Suppressor macrophage treated with lipopolysaccharide for 1 hour (primary cell): ENCODE measurements at places on chromosomes 7 and 10.

GRCh38 chr7:50608196-50608906 is 43.1 kb upstream of the DDC start:
- DNase-seq = no peak

DNA sequence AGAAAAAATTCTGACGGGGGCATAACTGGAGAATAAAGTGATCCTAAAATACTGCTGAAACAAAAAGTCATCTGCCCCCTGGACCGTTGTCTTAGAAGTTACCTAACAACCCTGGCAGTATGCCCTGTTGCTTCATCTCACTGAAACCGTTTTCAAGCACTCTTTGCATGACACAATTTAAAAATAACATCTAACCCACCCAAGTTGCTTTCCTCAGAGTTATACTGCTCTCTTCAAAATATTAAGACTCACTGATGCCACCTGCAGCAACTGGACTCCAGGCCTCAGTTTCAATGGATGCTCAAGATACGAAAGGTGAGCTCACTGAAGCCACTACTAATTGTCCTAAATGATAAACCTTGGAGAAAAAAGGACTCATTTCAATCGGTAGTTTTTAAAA is 57.4 kb downstream of the CDK6 start:
- peak; percentile 35 for DNase-seq

DNA sequence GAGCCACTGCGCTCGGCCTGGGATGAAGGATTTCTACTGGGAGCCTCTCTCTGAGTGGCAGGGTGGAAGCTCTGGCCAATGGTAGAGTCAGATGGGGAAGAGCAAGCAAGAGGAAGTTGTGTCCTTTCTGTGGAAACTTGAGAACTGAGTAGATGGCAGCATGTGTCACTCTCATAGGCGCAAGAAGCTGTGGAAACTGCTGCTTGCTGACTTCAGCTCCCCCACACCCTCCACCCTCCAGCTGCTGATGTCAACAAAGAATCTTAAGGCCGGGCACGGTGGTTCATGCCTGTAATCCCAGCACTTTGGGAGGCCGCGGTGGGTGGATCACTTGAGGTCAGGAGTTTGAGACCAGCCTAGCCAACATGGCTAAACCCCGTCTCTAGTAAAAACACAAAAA is 39.8 kb upstream of the SRGN start:
- peak; percentile 94 for DNase-seq

DNA sequence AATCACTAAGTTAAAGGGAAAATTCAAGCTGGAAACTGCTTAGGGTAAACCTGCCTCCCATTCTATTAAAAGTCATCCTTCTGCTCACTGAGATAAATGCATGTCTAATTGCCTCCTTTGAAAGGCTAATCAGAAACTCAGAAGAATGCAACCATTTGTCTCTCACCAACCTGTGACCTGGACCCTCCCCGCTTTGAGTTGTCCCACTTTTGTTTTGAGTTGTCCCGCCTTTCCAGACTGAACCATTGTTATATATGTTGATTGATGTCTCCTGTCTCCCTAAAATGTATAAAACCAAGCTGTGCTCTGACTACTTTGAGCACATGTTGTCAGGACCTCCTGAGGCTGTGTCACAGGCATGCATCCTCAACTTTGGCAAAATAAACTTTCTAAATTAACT is 378.4 kb downstream of the KIF20B start:
- no peak for DNase-seq

DNA sequence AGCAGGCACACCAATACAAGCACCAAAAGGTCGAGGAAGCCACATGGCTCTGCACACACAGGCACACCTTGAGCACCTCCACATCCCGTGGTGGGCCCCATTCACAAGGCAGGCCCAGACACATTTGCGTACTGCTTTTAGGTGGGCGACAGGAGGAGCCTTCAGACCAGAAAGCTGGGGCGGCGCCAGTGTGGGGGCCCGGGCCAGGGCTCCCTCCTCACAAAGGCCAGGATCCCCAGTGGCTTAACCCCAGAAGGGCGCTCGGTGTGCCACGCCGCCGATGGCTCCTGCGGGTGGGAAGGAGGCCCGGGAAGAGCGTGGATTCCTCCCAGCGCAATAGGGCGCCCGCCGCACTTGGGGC is 2.8 kb upstream of the SMARCD3 start:
- no peak for DNase-seq

DNA sequence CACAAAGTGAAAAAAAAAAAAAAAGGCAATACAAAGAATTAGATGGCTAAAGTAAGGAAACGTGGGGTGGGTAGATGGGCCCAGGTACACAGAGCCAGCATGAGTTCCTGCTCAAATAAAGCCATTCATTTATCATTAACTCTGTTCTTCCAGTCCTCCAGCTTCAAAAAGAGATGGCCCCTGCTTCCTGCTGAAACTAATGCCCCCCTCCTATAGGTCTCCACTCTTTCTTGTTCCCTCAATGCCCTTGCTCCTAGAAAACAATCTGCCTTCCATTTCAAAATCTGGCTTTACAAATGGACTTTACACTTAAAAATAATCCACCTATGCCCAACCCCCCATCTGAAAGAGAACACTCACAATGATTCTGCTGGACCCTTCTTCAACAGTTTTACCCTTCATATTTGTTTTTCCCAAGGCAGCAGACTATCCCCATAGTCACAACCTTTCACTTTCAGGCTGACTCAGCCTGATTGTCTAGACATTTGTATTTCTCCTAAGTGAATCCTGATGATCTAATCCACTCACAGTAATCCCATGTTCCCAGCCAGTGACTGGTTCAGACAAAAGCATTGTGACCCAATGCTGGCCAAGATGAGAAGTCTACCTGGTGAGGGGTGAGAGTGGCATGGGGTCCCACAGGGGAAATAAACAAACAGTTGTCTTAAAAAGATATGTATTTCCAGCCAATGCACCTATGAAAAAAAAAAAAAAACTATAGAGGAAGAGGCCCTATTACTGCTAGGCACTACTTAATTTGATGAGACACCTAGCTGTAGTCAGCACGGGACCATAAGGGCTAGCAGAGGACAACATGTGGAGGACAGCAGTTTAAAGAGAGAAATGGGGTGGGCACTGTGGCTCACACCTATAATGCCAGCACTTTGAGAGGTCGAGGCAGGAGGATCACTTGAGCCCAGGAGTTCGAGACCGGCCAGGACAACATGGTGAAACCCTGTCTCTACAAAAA is 74.6 kb upstream of the GRID1 start:
- peak; percentile 59 for DNase-seq

DNA sequence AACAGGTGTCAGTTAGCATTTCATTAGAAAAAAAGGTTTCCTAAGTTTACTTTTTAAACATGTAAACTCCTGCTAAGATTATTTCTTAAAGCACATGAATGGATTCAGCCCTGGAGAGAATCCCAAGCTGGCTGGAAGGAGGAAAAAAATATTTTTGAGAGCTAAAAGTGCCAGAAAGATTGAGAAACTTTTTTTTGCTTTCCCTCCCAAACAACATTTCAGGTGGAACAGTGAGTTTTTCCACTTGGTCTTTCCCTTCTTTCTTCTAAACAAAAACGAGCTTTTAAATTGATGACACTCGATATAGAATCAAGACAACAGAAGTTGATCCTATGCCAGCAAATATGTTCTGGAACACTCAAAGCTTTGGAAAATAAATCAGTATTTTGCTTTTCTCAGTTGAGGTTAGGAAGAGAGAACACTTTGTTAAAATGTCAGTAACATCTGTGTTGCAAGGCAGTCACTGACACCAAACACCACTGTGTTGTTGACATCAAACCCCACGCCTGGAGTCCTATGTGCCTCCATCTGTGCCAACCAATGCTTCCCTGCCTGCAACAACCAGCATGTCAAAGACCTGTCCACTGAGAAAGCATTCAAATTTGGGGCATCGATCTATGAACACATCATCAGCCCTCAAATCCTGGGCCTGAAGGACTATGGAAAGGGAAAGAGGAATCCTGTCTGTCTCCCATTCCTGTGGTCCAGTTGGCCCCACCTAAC is 22.9 kb upstream of the INSIG1 start:
- DNase-seq = no peak
